ENCODE measurements at places on chromosomes 3 and 15.
A peak's percentile ranks its signal among the peaks of the same experiment; 100 is the strongest.

DNA sequence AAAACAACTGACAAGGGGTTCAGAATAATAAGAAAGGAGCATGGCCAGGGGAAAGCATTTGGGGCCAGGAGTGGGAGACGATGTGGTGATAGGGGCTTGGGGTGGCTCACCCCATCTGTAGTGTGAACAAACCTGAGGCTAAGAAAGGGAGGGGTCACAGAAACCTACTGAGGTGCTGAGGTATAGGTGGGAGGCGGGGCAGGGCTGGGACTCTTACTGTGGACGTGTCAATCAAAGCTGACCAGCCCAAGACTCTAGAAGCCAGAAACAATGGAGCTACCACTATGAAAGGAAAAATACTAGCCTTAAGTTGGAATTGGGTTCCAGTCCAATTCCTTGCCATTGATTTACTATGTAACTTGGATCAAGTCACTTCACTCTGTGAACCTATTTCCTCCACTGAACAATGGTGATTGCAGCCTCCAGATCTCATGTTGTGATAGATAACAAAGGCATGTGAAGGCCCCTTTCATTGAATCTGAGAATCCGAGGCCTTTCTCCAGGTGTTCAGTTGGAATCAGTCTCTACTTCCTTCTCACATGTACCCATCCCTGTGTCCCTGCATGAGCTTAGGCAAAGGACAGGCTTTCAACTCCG lies 260.9 kb upstream of the HES1 start:
- no peak for DNase-seq

DNA sequence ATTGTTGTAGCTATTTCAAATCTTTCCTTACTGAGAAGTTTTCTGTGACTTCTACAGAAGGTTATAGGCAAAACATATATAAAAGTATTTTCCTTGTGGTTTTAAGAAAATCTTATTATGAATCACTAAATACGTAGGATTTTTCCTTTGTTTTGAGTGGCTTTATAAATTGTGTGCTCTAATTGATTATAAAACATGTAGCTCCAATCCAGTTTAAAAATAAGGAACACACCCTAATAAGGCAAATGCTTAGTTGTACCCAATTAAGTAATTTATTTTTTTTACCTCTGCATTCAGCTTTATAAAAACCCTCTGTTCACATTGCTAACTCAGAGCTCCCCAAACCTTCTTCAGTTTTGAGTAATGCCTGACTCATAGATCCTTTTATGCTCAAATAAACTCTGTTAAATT lies 408.0 kb downstream of the NAALADL2 start:
- DNase-seq: no peak

- DNase-seq: no peak
These were observed 32.9 kb upstream of the APOD start for GRCh38 chr3:195616681-195617080.

GRCh38 chr3:38566215-38566528 lies 70.0 kb downstream of the EXOG start:
- DNase-seq: no peak

GRCh38 chr3:46565607-46566039 lies 479 bp downstream of the LRRC2 start:
- DNase-seq: peak; percentile 56

GRCh38 chr15:52020221-52021085 lies 1.4 kb downstream of the MAPK6 start:
- peak; percentile 79 for DNase-seq

GRCh38 chr3:98361289-98361688 lies 7.6 kb downstream of the OR5K4 start:
- no peak for DNase-seq

- DNase-seq: no peak
These were observed 853.8 kb downstream of the IGSF11 start for GRCh38 chr3:118180853-118181252.

DNA sequence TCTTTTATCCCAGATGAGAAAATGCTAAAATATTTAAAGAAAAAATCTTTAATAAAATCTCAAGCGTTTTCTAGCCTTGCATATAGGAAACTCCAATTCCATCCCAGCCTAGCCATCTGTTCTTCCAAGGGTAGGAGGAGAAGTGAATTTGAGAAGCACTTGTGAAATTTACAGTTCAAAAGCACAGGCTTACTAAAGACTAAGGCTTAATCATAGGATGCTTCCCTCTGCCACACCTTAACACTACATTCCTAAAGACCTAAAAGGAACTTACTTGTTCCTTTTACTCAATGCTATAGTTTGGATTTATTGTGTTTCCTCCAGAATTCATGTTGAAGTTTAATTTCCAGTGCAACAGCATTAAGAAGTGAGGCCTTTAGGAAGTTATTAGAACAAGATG lies 764.8 kb upstream of the CADM2 start:
- no peak for DNase-seq

- no peak for DNase-seq
These were observed 224.7 kb upstream of the SATB1 start for GRCh38 chr3:18649666-18650363.

DNA sequence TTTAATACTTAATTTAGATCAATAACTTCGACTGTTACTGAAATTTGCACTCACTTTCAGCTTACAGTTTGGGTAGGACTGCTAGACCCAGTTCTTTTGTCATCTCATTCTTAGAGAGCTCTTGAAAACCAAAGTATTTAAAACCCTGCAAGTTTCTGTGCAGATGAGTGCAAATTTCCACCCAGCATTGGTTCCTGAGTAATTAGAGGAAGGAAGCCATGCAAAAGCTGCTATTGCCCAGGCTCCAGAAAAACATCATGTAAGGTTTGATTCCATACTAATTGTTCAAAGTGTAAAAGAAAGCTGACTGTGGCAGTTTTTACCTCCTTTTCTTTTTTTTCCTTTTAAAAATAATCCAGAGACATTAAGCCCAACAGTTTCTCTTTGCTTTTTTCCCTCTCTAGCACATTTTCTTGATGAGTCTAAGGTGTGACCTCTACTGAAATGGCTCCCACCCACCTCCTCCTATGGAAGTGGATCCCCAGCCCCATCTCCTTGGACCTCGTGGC lies 30.3 kb downstream of the ABHD2 start:
- no peak for DNase-seq
